ENCODE measurements at places on chromosomes 5 and 9.

- ATAC-seq: no peak
These were observed 45.0 kb downstream of the SECISBP2 start for GRCh38 chr9:89363311-89363670.

- no peak for ATAC-seq
These were observed 449.0 kb downstream of the CCDC171 start for GRCh38 chr9:16001856-16002255.

GRCh38 chr9:137880160-137880975, 2.8 kb downstream of the CACNA1B start:
- ATAC-seq: no peak

- no peak for ATAC-seq
These were observed 592.4 kb downstream of the CSNK1G3 start for GRCh38 chr5:124104344-124104743.

DNA sequence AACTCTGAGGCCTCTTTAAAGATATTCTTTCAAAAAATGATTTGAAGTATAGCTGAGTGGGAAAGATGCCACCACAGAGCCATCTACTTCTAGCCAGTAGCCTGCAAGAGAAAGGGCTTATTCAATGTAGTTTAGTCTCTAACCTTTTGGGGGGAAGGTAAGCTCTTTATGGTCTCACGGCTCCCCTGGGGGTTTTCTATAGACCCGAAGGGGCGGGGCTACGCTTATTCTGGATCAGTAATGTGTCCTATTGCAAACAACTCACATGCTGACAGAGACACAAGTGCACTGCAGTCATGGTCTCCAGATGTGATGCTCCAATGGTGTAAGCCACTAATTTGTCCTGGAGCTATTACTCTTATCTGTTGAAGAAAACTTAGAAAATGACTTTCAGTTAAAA, 53.4 kb upstream of the RPS23 start:
- no peak for ATAC-seq

GRCh38 chr5:56375011-56375410, 141.9 kb upstream of the ANKRD55 start:
- no peak for ATAC-seq

GRCh38 chr9:89666364-89666763, 61.6 kb downstream of the GADD45G start:
- no peak for ATAC-seq

DNA sequence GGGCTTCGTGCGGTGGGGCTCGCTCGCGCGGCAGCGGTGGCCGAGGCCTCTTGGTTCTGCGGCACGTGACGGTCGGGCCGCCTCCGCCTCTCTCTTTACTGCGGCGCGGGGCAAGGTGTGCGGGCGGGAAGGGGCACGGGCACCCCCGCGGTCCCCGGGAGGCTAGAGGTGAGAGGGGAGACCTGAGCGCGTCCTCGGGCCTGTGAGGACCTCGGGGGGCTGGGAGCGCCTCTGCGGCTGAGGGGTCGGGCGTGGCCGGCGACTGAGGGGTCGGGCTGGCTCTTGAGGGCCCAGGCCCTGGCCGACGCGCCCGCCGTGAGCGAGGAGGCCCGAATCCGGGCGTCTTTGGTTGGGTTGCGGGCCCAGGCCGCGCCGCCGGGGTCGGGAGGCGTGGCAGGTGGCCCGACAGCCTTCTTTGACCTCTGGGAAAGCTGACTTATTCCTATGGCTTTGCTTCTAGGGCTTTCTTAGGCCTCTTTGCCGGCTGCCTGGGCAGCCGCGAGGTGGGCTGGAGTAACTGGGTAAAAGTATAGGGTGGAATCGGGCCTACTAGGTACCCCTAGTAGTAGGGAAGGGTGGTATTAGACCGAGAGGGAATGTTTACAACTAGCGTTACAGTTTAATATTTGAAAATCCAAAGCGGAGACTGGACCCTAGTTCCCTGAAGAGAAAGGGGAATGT, at the start of gene CANX:
Gene CANX (plus strand): TSS at position 33 of the 681 bp plus-strand sequence. CDS start 6,715 bp downstream, outside the sequence.
- ATAC-seq: peak; percentile 19

GRCh38 chr5:39001683-39002082, 72.5 kb downstream of the RICTOR start:
- ATAC-seq: no peak

- ATAC-seq: no peak
These were observed 498.8 kb downstream of the KIF4B start for GRCh38 chr5:155512329-155512728.

- no peak for ATAC-seq
These were observed at the start of gene LCN9 for GRCh38 chr9:135662758-135663450. Gene LCN9, plus strand, starts transcription at chr9:135663309. Its CDS starts 13 bp downstream, at chr9:135663322.

DNA sequence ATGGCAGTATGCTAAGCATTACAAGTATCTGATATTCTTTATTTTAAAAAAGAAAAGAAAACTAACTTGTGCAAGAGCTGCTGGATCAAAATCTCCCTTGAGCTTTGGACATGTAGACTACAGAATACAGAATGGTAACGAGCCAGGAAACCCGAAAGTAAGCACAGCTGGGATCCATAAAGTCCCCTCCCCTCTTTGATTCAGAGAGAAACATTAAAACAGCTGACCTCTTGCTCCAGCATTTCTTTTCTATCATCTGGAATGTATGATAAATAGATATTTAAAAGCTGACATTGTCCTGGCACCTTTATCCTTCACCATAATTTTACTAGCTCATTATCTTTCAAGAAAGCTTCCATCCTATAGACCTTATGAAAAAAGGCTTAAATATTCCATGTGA, 28.2 kb upstream of the LPAR1 start:
- no peak for ATAC-seq

GRCh38 chr5:9398227-9398626, 147.6 kb downstream of the SEMA5A start:
- no peak for ATAC-seq

GRCh38 chr9:4196886-4197285, 103.0 kb downstream of the GLIS3 start:
- no peak for ATAC-seq

DNA sequence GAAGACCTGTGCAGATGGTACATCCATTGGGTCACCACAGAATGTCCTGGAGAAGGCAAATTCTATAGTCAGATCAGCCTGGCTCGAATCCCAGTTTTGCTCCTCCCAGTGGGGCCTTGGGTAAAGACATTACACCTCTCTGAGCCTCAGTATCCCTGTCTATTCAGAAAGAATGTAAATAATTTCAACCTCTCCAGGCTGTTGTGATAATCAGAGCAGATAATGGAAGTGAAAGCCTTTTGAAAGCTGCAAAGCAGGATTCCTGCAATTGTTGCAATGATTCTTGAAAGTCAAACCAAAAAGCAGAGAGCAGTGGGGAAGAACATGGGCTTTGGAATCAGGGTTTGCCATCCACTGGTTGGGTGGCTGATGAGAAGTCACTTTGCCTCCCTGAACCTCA, 63.2 kb downstream of the LHX2 start:
- ATAC-seq: no peak

GRCh38 chr9:117098331-117098730, 316.5 kb downstream of the ASTN2 start:
- ATAC-seq: no peak

DNA sequence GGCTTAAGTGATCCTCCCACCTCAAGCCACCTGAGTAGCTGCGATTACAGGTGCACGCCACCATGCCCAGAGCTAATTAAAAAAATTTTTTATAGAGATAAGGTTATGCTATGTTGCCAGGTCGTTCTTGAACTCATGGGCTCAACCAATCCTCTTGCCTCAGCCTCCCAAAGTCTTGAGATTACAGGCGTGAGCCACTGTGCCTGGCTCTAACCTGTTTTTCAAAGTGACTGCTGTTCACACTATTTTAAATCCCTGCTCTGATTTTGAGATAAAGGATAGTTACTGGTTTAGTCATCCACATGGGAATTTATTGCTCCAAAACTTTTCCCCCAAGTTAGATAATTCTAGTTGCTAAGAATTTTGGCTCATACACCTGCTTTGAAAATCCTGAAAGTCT, 48.2 kb upstream of the MTMR12 start:
- no peak for ATAC-seq

GRCh38 chr9:94881023-94881422, 154.5 kb downstream of the AOPEP start:
- no peak for ATAC-seq

GRCh38 chr5:146516151-146516475, at the start of gene GPR151:
Gene GPR151, minus strand, starts transcription at chr5:146516190. Its CDS starts 77 bp downstream, at chr5:146516113.
- no peak for ATAC-seq

DNA sequence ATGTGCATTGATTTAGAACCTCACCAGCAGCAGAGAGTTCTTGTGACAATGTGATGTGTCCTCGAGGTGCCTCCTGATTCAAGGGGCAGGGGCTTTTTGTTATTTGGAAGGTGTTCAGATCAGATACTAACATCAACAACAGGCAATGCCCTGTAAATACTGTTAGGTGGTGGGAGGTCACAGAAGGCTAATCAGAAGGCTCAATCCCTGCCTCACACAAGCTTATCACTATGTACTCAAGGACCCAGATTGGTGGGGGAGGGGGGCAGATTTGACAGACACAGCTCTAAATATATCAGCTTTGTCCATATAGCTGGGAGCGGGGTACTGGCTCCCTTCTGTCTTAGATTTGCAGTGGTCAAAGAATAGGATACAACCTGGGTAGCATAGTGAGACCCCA, 2.6 kb downstream of the FRMPD1 start:
- ATAC-seq: no peak

GRCh38 chr5:126752081-126752785, 24.7 kb upstream of the LMNB1 start:
- no peak for ATAC-seq

GRCh38 chr5:88761269-88761850, 121.6 kb downstream of the MEF2C start:
- ATAC-seq: peak; percentile 15

DNA sequence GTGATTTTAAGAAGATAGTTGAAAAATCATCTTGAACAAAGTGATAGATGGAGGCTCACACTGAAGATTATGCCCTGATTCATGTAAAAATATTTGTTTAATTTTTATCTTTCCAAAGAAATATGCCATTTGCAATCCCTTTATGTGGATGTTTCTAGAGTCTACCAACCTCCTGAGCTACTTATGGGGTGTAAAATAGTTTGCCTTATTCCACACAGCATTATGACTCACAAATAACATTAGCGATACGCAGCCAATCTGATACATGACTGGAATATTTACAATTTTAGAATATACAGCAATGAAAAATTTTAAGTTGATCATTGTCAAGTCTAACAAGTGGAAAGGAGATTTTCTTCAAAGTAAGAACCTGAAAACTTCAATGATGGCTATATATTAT, 327.5 kb downstream of the EDIL3 start:
- ATAC-seq: no peak

- ATAC-seq: peak; percentile 95
These were observed 17.1 kb downstream of the SCAI start for GRCh38 chr9:125126019-125126746.

DNA sequence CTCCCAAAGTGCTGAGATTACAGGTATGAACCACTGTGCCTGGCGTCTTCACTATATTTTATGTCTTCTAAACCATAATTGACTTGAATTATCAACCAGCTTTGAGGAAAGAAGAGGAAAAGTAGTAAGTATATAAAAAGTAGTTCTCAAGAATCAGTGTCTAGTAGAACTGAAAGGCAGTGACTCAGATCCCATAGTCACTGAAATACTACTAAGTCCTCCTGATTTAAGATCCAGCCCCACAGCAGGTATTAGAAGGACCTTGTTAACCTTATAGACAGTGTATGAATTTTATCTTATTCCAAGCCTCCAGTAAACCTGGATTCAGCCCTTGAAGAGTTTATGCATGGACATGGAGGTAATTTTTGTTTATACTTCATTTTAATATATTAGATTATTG, 31.5 kb downstream of the LNPEP start:
- no peak for ATAC-seq

DNA sequence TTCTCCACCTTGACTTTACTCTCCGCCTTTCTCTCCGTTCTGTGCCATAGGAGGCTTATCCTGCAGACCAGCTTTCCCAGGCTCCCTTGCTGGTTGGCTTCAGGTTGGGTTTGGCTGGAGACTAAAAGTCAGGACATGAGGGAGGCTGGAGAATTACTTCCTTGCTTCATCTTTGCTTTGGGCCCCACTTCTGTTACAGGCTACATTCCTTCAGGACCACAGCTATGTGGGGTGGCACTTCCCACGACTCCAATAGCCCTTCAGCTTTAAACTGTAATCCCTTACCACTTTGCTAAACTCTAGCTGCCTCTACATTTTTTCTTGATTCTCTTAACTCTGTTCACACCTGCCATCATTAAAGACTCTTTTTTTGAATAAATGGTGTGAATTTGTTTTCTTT, 186.7 kb upstream of the NR4A3 start:
- no peak for ATAC-seq

- ATAC-seq: no peak
These were observed 9.7 kb downstream of the CDC37L1 start for GRCh38 chr9:4689021-4689420.

DNA sequence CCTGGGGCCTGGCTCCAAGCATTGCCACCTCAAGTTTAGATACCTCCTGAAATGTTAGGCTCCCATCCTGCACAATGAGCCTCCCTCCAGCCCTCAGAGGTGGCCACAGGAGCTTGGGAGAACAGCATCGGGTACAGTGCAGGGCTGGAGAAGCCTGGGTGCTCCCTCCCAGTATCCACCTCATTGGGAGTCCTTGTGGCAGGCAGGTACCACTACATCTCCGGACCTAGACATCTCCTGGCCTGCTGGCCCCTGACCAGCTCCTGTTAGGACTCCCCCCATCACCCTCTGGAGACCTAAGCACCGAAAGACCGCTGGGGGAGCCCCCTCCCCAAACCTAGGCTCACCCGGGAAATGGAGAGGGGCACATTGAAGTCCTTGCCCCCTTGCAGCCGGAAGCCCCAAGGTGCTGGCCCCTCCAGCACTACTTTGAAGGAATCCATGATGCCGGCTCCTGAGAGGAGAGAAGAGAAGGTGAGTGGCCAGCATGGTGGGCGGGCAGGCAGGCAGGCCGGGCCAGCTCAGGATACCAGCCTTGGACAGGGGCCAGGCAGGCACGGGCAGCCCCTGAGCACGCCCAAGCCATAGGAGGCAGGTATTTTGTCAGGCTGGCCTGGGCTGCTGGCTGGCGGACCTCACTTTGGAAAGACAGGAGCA, 1.2 kb downstream of the PDLIM7 start:
- ATAC-seq: no peak

GRCh38 chr5:2130361-2130760, 247.6 kb upstream of the IRX4 start:
- no peak for ATAC-seq

DNA sequence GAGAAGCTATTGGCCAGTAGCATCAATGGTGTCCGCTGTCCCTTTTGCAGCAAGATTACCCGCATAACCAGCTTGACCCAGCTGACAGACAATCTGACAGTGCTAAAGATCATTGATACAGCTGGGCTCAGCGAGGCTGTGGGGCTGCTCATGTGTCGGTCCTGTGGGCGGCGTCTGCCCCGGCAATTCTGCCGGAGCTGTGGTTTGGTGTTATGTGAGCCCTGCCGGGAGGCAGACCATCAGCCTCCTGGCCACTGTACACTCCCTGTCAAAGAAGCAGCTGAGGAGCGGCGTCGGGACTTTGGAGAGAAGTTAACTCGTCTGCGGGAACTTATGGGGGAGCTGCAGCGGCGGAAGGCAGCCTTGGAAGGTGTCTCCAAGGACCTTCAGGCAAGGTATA, 10.8 kb downstream of the TRIM32 start:
- ATAC-seq: no peak

GRCh38 chr9:126164796-126165525, 161.7 kb upstream of the MVB12B start:
- ATAC-seq: no peak
